GM23248 (cell line): ENCODE measurements at places on chromosomes 13 and 19. TPM values are rescaled to one million over a fixed set of nuclear protein-coding genes. Genes with fewer than 3 reads are reported as not detected.
A peak's percentile ranks its signal among the peaks of the same experiment; 100 is the strongest.

DNA sequence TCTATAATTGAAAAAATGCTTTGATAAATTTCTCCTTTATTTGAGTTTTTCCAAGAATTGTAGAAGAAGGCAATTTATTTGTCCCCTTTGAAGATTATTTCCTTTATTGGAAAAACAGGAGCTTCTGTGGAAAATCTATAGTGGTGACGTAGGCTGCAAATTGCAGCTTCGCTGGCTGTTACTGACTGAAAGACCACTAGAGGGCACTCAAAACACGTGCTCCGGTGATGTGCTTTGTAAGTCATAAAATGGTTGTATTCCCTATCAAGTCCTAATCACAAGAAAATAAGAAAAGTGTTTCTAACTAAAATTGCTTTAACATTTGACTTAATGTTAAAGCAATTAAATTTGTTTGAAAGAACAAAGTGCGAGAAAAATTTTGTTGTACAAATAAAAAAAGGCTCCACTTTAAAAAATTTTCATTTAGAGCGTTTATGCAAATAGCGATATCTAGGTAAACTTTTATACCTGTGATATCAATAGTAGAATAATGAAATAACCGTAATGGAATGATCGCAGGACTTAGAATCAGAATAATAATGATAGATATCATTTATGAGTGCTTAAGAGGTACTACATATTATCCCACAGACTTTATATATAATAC, 638.2 kb upstream of the SPRY2 start:
- peak; percentile 65 for DNase-seq

PLPPR3 gene
- total RNA-seq = 0.32 TPM in 1 of 2 replicates, not detected in the other

DNA sequence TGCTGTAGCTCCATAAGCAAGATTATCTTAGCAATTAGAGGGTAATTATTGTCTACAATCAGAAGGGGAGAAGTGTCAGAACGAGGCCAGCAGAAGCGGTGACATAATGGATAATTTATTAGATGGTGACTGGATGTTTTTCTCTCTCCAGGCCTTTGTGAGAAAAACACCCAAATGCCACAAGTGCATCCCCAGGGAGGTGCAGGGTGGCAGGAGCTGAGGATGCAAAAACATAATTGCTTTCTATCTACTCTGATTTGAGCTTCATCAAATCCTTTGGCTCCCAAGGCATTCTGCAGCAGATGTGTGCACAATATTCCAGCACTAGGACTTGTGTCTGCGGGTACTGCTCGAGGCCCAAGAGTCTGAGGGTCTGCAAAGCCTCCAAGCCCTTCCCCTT, 220.1 kb upstream of the SERP2 start:
- no peak for DNase-seq

DNA sequence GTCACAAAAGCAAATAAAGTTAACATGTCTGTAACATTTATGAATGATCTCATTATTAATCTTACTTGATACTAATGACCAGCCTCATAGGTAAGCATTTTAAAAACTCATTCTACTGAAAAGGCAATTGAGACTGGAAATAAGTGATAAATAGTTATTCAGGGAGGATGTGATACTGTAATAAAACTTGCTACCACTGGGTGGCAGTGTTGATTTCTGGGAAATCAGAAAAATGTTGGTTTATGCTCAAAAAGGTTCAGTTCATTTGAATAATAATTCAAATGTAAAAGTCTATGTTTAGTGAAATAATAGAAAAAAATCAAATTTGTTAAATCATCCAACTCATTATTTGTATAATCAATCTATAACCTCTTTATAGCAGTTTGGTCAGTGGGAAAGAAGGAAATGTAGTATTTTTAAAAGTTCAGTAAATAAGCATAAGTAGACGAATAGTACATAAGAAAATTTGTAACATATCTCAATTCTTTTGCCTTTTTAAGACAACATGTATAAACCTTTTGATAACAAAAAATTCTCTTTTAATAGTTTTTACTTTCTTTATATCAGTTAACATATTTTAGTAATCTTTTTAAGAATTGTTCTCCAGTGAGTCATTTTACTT, 9.6 kb downstream of the ABHD13 start:
- peak; percentile 44 for DNase-seq

DNA sequence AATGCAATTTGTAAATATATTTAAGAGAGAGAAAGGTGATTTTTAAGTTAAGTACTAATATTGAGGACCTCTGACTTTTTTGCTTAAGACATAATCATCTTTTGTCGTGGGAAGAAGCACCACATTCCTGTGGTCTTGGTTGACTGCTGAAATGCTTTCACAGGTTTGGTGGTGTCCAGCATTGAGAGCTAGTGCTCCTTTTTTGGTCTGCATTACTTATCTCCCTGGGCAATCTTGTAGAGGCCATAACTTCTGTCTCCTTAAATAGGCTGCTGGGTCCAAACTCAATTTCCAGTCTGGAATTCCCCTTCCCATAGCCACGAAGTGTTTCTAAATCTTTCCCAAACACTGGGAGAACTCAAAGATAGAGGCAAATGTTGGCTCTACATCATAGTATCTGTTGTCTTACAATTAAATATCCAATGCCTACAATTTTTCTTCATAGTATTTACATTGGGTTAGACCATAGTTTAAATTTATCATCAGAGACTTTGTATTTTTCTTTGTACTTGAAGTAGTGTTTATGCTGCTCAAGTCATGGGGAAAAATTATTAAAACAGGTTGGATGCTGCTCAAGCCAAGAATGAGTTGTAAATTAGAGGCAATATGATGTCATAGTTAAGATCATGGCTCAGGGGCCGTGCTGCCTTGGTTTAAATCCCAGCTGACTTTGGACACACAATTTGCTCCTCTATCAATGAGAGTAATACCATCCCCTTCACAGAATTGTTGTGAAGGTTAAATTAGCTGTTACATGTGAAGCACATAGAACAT, 105.6 kb downstream of the POSTN start:
- DNase-seq = peak; percentile 87
